Activated CD8-positive, alpha-beta T cell treated with anti-CD3 and anti-CD28 coated beads for 36 hours (primary cell): ENCODE measurements at places on chromosomes 7 and 10. TPM values are rescaled to one million over a fixed set of nuclear protein-coding genes. Genes with fewer than 3 reads are reported as not detected.

Gene HYAL4
- total RNA-seq = not detected

Gene SUN3
- total RNA-seq = not detected

Gene MKX
- total RNA-seq = 0.81 TPM

Gene SP8
- not detected for total RNA-seq

Gene DDX50
- 105 TPM for total RNA-seq

Gene SORCS1
- total RNA-seq = not detected

Gene TMEM130
- not detected for total RNA-seq

Gene CTAGE15
- total RNA-seq = 0.83 TPM

Gene CPN1
- not detected for total RNA-seq

Gene SLC26A3
- not detected for total RNA-seq

Gene ICA1
- total RNA-seq = 0.34 TPM

Gene KNDC1
- total RNA-seq = not detected

Gene FFAR4
- total RNA-seq = not detected

Gene ITGB8
- not detected for total RNA-seq

Gene OR2A5
- total RNA-seq = not detected

Gene HABP2
- total RNA-seq = not detected

Gene PON2
- 3.5 TPM for total RNA-seq

Gene FZD8
- 0.14 TPM for total RNA-seq

Gene FUOM
- total RNA-seq = 33.7 TPM

Gene TFEC
- not detected for total RNA-seq

Gene ANKRD61
- total RNA-seq = not detected

Gene ZNF32
- 12.5 TPM for total RNA-seq

Gene BICC1
- not detected for total RNA-seq

Gene ACADSB
- total RNA-seq = 20.7 TPM

Gene ARHGAP22
- not detected for total RNA-seq

Gene LRRD1
- total RNA-seq = not detected

Gene BLNK
- not detected for total RNA-seq

Gene SHLD2
- 33.1 TPM for total RNA-seq
